Activated T-helper 1 cell treated with anti-CD3 and anti-CD28 coated beads, Interleukin-2, amount 50 U/mL, for 16 hours (primary cell): ENCODE measurements at places on chromosomes 16 and 17.

- no peak for DNase-seq
Measured at GRCh38 chr17:28968231-28968913, 17.1 kb upstream of the PHF12 start.

- DNase-seq = no peak
Measured at GRCh38 chr16:27387724-27388123, 14.2 kb upstream of the IL21R start.

DNA sequence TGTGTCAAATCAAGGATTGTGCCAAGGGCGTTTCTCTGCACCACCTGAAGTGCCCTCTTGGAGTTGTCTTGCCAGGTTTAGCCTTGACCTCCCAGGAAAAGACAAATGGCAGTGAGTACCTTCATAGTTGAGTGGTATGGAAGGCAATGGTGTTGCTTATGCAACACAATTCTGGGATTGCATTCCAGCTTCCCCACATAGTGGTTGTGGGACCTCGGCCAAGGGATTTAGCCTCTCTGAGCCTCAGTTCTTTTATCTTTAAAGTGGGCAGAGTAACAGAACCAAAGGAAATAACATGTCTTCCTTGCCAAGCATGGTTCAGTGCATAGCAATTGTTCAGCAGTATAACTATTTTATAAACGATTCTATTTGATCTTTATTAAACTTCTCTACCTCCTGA lies 49.4 kb downstream of the CCDC42 start:
- no peak for DNase-seq

DNA sequence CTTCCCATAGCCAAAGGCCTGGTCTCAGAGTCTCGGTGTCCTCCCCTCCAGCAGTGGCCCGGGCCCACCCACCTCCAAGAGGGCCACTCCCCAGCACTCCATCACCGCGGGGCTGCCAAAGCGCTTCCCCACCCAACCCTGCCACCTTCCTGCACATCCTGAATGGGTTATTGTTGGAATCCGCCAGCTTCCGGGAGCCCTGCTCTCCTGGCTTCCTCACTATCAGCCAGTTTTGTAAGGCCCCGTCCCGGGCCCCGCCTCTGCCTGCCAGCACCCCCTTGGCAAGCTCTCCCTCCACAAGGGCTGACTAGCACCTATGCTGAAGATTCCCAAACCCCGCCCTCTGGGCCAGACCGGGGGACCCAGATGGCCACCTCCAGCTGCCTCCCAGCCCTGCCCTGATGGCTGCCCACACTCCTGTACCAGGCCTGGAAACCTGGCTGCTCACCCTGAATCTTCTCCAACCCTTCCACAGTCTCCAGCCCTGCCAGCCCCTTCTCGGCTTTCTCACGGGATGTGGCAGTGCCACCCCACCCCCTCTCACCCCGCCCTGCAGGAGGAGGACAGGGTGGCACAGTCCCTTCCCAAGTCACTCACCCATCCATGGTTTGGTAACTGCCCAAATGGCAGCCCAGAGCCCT lies 14.4 kb downstream of the MYBBP1A start:
- DNase-seq = no peak

DNA sequence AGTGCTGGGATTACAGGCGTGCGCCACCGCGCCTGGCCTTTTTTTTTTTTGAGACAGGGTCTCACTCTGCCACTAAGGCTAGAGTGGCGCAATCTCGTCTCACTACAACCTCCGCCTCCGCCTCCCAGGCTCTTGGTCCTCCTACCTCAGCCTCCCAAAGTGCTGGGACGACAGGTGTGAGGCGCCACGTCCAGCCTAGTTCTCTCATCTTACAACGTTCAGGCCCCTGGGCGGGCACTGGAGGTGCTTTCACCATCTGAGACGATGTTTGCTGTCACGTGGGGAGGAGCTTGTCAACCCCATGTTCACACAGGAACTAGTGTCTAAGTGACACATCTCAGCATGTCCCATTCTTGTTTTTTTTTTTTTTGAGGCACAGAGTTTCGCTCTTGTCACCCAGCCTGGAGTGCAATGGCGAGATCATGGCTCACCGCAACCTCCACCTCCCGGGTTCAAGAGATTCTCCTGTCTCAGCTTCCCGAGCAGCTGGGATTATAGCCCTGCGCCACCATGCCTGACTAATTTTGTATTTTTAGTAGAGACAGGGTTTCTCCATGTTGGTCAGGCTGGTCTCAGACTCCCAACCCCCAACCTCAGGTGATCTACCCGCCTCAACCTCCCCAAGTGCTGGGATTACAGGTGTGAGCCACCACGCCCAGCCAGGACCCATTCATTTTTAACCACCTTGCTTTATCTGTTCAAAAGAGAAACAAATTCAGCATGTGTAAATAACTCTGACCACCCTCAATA lies 5.2 kb upstream of the FANCA start:
- DNase-seq = no peak
